T-cell (primary cell): ENCODE measurements at places on chromosomes 1 and 21. TPM values are rescaled to one million over a fixed set of nuclear protein-coding genes. Genes with fewer than 3 reads are reported as not detected.

DNA sequence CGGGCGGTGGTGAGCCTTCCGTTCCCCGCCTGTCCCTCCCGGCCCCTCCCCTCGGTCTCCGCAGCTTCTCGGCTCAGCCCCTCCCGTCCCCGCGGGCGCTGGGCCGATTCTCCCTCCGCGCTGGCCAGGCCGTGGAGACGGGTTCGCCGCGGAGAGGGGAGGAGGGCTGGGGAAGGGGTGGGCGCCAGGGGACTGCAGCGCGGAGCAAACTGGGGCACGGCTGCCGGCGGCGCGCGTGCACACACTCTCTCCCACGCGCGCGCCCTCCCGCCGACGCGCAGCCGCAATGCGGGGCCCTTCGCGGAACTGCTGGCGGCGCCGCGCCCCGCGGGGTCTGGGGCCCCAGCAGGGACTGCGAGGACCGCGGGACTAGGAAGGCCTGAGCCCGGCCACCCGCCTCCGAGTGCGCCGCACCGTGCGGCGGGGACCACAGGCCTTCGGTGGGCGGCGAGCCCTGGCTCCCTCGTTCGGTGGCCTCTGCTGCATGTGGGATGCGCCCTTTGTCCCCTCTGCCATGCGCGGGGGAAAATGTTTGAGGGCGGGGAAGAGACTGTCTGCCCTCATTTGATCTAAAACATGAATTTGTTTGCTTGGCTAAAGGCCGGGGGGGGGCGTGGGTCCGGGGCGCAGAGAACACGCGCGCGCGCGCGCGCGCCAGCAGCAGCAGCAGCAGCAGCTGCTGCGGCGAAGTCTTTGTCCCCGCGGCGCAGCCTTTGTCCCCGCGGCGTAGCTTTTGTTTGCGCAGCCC lies 90.7 kb upstream of the VAMP3 start:
- no peak for DNase-seq
- H3K27ac ChIP-seq, result no peak overlapping the region
- H3K36me3 ChIP-seq, result no peaks in the 10 kb centered on the region
- peaks cover 13% of the 10 kb centered on the region for H3K4me1 ChIP-seq
- H3K4me3 ChIP-seq, result peak overlapping the region; percentile 47

GRCh38 chr1:200112290-200112689 lies 84.8 kb downstream of the NR5A2 start:
- H3K4me1 ChIP-seq, result no peaks in the 10 kb centered on the region
- no peak overlapping the region for H3K4me3 ChIP-seq
- no peak overlapping the region for H3K27ac ChIP-seq

- H3K4me1 ChIP-seq, result peaks cover 32% of the 10 kb centered on the region
- peaks cover 5% of the 10 kb centered on the region for H3K36me3 ChIP-seq
- no peaks in the 10 kb centered on the region for H3K27me3 ChIP-seq
- peak overlapping the region; percentile 49 for H3K4me3 ChIP-seq
These were observed 670 bp downstream of the COX20 start for GRCh38 chr1:244836135-244836521.

DNA sequence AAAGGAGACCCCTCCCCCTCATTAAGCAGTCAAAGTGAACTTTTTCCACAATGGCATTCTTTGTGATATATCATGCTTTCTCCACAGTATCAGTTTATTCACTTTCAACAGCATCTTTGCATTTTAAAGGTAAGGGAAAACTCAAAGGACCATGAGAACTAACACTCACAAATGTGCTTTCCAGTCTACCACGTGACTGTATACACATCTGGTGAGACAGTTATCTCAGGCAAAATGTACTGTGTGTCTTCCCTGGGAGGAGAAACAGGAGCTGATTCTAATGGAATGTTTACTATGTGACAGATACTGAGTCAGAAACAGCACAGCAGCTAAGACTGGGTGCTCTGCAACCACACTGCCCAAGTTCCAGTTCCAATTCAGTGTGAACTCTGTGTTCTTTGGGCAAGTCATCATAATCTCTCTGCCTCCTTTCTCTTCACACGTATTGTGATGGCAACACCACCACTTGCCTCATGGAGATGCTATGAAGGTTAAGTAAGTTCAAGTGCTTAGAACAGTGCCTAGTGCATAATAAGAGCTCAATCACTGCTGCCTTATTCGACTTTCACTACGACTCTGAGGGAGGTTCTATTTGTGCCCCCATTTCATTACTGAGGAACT lies 79.0 kb downstream of the SLC45A1 start:
- no peak overlapping the region for H3K4me3 ChIP-seq
- peak overlapping the region; percentile 8 for H3K27ac ChIP-seq
- DNase-seq, result no peak

- peaks cover 19% of the 10 kb centered on the region for H3K27me3 ChIP-seq
- no peak for DNase-seq
These were observed 57.2 kb upstream of the LRRN2 start for GRCh38 chr1:204742676-204743251.

DNA sequence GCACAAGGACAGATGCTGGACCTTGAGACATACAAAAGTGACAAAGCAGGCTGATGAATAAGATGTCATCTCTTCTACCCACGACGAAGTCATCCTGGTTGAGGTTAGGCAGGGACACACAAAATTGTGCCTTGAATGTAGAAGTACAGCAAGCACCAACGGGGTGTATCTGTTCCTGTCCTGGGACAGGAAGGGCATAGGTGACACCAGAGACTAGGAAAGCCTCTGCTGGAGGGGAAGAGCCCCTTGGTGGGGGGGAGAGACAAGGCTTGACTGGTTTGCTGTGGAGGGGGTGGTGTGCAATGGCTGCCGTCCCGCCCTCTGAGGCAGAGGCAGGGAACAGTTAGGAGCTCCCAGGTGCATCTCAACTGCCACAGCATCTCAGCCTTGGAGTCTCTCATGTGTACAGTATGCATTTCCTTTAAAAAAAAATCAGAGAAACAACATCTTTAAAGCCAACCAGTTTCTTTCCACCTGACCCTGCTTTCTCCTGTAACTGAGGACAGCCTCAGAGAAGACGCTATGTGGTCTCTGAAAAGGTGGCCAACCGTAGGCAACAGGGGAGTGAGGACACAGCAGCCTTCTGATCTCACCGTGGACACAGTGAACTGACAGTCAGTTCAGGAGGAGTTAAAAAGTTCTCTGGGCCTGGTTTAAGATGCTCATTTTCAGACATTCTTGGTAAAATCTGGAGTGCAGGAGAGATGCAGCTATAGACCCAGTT lies 17.7 kb upstream of the GFI1 start:
- H3K27ac ChIP-seq, result no peak overlapping the region
- H3K4me3 ChIP-seq, result no peak overlapping the region
- no peaks in the 10 kb centered on the region for H3K27me3 ChIP-seq
- H3K36me3 ChIP-seq, result no peaks in the 10 kb centered on the region

DNA sequence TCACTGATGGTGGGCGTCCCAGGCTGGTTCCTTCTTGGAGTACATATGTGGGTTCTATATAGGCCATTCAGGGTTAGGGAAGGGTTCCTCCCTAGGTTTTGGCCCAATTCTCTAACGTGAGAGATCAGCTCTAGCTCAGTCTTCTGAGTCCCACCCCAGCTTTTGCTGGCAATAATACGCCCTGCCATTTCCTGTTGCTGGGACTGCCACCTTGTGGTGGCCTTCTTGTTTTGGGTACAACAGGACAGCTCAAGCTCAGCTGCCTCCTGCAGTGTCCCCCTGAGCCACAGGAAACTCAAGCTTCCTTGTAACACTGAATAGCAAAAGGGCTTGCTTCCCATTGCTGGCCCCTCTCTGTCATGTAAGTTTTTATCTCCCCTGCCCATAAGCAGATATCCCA lies 77.8 kb downstream of the BACH1 start:
- H3K4me1 ChIP-seq, result no peaks in the 10 kb centered on the region
- H3K27ac ChIP-seq, result no peak overlapping the region
- no peak overlapping the region for H3K4me3 ChIP-seq
- DNase-seq, result peak; percentile 54

- H3K4me3 ChIP-seq, result no peak overlapping the region
- no peaks in the 10 kb centered on the region for H3K4me1 ChIP-seq
- H3K27ac ChIP-seq, result no peak overlapping the region
- H3K27me3 ChIP-seq, result no peaks in the 10 kb centered on the region
- no peak for DNase-seq
These were observed 674.5 kb upstream of the CXADR start for GRCh38 chr21:16838331-16838730.

DNA sequence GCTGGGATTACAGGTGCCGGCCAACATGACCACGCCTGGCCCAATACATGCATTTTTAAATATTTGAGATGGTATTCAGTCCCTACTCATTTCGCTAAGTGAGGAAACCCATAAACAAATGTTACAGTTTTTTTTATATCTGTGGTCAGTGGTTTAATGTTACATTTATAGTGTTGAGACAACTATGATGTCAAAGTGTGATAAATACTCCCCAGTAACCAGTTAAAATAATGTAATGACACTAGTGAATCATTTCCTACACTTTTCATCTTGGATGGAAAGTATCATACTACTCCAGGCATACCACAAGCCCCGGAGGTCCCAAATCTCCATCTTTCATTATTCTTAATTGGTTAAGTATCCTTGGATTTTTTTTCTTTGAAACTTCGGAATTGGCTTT lies 87.5 kb upstream of the KIF26B start:
- H3K4me3 ChIP-seq, result no peak overlapping the region
- no peaks in the 10 kb centered on the region for H3K27me3 ChIP-seq
- no peaks in the 10 kb centered on the region for H3K4me1 ChIP-seq
- H3K36me3 ChIP-seq, result no peaks in the 10 kb centered on the region
- no peak overlapping the region for H3K27ac ChIP-seq

TMEM51 gene
- total RNA-seq, result 0.23 TPM

KIF26B gene
- total RNA-seq, result 0.05 TPM

CHIA gene
- total RNA-seq, result not detected

KCNC4 gene
- 13.8 TPM for total RNA-seq

CCDC24 gene
- total RNA-seq, result 0.98 TPM

LIPI gene
- total RNA-seq, result not detected

C1QB gene
- 1.1 TPM for total RNA-seq
